ENCODE measurements at places on chromosomes 16 and 17.

GRCh38 chr17:53912117-53912516, 89.4 kb downstream of the KIF2B start:
- no peak for DNase-seq

DNA sequence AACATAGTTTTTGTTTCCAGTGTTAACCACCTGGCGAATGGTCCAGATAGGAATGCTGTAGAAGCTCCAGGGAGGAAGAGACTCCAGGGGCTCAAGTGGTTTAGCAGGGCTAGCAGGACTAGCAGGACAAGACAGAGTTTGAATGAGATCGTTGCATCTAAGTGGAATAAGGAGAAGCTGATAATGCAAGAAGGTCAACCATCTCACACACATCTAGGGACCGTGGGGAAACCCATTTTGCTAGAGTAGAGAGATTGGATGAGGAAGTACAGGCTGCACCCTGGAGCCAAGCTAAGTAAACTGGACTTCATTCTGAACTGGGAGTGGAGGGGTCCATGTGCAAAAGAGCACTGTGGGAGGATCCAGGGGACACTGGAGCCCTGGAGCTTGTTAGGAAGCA, 86.1 kb upstream of the HSBP1 start:
- no peak for DNase-seq

- DNase-seq = no peak
These were observed 30.7 kb upstream of the SLC5A11 start for GRCh38 chr16:24815021-24815420.

GRCh38 chr17:40633871-40634270, 13.7 kb downstream of the SMARCE1 start:
- no peak for DNase-seq

GRCh38 chr17:40317345-40317873, 8.4 kb downstream of the RARA start:
- no peak for DNase-seq

DNA sequence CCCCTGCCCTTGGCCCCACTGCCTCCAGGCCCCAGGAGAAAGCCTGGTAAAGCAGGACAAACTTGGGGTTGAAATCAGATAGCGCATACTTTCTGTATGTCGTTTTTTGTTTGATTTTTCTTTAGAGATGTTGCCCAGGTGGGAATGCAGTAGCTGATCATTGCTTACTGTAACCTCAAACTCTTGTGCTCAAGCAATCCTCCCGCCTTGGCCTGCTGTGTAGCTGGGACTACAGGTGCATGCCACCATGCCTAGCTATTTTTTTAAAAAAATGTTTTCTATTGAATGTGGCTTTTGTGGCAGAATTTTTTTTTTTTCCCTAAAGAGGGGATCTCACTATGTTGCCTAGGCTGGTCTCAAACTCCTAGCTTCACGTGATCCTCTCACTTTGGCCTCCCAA, 11.1 kb upstream of the CCL5 start:
- no peak for DNase-seq

DNA sequence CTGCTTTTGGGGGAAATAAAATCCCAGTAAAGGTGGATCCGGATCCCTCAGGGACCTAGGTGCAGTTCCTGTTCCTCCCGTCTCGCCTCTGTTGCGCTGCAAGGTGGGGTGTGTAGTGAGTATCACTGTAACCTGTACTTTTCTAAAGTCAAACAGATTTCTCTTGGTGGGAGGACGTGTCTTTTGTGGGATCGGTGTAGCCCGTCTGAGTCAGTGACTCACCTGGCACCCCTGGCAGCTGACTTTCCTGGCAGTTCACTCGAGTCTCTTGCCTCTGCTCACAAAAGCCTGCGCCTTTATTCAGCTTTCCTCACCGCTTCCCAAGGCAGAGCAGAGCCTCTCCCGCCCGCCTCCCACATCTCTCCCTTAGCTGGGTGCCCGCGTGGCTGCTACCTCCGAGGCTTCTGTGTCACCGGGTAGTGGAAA, 85.7 kb downstream of the CMIP start:
- no peak for DNase-seq

Data from right renal pelvis (tissue), 4 donors.